HCEC 1CT (cell line): ENCODE measurements at places on chromosomes 1 and 21.

- peak; percentile 86 for DNase-seq
Measured at GRCh38 chr1:187264995-187265602, 436.4 kb downstream of the PLA2G4A start.

DNA sequence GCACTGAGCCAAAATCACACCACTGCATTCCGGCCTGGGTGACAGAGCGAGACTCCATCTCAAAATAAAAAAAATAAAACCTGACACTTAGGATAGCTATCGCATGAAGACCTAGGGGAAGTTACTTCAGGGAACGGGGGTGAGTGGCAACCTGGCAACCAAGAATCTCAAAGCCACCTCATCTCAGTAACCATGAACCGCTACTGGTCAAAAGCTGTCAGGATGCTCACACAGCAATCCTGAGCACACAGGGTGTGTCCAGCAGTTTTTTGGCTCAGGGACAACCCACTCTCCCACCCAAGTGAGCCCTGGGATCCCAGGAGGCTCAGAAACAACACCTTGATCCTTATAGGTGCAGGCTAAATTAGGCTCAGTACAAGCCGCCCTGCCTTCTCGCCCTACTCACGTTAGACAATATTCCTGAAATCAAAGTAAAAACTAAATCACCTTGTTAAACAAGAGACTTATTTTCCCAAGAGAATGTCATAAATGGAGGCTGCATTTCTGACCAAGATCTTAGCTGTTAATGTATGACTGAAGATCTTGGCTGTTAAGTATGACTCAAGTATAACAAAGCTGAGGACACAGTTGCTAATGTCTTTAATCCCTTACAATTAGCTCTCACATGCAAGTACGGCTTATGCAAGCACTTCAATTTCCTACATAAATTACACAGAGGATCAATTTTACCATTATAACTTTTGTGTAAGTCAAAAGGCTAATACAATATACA, 48.3 kb upstream of the NADK start:
- DNase-seq, result no peak

DNA sequence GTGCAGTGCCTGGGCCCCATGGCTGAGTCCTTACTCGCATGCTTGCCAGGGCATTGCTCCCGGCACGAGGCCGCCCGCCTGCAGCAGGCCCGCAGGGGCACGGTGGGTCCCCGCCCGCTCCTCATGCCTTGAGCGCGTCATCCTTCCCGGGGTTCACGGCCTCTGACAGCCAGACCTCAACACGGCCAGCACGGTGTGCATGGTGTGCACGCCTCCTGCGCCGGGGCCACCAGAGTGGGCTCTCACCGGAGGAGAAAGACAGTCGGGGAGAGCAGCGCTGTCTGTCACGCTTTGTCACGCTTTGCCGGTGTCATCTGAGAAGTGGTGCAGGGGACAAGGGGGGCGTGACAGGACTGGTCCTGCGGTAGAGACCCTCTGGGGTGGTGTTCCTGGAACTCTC, 11.9 kb upstream of the COL18A1 start:
- DNase-seq, result no peak

DNA sequence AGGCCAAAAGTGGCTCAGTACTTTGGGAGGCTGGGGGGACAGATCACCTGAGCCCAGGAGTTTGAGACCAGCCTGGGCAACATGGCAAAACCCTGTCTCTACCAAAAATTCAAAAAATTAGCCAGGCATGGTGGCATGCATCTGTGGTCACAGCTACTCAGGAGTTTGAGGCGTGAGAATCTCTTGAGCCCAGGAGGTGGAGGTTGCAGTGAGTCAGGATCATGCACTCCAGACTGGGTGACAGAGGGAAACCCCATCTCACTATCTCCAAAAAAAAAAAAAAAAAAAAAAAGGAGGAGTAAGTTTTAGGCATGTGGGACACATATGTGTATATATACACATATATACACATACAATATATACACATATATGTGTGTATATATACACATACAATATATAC, 165.3 kb upstream of the DPYD start:
- DNase-seq, result peak; percentile 86

DNA sequence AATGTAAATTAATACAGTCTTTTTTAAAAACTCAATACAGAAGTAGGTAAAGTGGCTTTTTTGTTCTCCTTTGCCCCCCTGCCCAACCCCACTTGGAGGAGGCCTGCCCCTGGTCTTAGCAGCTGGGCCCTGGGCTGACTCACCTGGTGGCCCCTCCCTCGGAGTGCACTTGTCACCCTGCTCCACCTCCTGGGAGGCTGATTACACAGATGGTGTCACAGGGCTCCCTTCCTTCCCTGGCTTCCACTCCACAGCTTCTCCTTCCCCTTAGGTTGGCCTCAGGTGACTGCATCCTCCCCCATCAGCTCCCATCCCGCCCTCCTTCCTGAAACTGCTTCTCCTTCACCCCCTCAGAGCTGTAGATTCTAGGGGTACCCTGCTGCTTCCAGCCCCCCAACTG, 11.7 kb upstream of the CAPN9 start:
- no peak for DNase-seq

DNA sequence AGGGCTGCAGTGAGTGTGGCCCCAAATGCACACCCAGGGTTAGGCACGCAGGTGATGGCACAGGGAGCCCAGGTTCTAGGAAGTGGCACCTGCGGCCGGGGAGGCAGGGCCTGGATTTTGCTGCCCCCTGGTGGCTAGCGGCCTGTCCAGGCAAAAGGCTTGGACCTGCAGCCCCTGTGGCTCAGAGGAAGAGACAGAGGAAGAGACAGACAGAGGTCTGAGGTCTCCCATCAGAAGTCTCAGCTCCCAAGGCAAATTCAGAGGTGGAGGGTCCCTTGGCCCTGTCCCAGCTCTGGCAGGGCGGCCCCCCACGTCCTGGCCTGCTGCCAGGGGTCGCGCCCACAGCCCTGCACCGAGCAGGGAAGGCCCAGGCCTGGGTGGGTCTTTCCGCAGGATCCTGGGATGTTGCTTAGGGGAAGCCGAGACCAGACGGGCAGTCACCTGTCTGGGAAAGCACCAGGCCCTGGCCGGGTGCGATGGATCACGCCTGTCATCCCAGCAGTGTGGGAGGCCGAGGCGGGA, 8.0 kb upstream of the TNFRSF14 start:
- DNase-seq, result peak; percentile 41

GRCh38 chr1:37472281-37472680, 2.1 kb upstream of the ZC3H12A start:
- DNase-seq, result no peak

DNA sequence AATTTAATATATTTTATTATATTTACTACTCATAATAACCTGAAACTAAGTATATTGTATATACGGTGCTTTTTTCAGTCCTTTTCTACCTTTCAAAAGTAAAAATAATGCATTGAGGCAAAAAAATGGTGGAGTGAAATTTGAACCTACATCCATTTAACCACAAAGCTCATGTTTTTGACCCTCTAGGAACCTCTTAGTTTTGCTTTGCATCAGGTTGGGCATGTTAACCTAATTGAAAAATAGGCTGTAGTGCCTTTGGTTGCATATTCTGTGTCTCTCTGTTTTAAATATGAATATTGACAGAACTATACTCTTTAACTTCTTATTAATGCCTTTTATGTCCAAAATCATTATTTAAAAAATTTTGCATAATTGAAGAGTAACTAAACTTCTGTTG, 3.8 kb downstream of the SGIP1 start:
- peak; percentile 15 for DNase-seq

- DNase-seq, result no peak
Measured at GRCh38 chr1:226653311-226653921, 85.7 kb downstream of the ITPKB start.

DNA sequence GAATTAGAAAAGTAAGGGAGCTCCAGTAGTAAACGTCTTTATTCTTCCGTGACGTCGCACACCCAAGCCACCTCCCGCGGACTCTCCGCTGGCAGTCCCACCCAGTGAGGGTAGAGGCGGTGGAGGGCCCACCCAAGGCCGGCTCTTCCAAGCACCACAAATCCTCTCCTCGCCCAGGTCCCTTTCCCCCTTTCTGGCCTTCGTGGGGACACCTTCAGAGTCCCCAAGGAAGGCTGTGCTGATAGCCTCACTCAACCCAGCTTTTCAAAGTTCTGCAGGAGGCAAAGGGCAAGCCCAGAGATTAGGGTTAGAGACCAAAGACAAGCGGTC, 349 bp upstream of the GPN2 start:
- DNase-seq, result no peak

DNA sequence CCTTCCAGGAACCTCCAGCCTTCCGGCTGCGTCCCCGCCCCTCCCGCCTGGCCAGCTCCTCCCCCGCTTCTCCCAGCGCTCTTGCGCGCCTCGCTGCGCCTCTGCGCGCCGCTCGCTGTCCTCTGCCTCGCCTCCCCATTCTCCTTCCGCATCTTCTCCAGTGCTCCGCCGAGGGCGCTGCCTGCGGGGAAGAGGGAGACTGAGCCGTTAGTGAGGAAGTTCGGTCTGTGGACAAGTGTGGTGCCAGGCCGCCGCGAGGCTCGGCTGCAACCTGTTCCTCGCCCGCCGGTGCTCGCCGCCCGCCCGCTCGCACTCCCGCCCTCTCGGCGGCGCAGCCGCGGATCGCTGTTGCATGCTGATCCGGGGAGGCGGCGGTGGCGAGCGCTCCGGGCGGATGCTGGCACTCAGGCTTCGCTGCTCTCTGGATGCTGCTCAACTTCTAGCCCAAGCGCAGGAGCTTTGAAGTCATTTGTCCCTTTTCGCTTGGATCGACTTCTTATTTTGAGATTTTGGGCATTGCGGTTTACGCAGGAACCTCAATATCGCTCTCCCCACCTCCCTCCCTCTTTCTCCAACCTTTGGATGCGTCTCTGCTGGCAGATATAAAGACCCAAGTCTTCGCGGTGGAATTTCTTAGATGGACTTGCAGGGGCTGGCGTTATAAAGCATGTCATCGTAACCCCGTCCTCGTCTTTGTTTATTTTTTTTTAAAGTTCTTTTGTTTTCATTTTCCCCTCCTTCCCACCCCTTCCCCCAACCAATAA, 614 bp upstream of the CACNA1E start:
- no peak for DNase-seq

DNA sequence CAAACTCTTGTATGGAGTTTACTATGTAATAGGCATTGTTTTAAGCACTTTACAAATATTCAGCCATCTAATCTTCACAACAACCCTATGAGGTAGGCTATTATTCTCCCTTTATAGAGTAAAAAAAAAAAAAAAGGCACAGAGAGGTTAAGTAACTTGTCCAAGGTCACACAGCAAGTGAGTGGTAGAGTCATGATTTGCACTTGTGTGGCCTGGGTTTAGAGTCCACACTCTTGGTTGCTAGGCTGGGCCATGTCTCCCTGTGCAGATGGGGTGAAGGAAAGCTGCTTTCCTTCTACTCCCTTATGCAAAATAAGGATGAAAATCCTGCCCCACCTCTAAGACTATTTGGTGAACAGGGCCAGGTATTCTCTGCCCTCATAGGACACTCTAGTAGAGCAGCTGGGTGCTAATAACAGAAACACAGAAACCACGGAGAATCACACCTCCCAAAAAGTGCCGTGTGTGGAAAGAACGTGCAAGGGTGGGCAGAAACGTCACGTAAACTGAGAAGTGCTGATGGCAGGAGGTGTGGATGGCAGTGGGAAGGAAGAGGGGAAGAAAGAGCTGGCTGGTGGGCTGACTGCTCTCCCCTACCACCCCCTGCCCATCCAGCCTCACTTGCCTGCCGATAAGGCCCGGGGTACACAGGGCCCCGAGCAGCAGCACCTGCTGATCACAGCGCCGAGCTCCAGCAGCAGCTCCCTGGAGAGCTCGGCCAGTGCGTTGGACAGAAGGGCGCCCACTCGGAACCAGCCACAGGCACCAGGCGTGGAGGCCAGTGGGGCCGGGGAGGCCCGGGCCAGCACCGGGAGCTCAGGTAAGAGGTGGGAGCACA, 28.3 kb upstream of the VPS13D start:
- no peak for DNase-seq

- peak; percentile 48 for DNase-seq
Measured at GRCh38 chr1:103266036-103266435, 157.7 kb upstream of the COL11A1 start.

GRCh38 chr1:64135462-64136223, 67.8 kb upstream of the UBE2U start:
- peak; percentile 47 for DNase-seq

DNA sequence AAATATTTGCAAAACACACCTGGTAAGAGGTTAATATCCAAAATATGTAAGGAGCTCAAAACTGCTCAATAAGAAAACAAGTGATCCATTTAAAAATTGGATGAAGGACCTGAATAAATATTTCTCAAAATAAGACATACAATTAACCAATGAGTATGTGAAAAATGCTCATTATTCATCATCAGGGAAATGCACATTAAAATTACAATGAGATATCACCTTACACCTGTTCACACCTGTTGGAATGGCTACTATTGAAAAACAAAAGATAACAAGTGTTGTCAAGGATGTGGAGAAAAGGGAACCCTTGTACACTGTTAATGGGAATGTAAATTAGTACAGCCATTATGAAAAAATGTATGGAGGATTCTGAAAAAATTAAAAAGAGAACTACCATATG, 136.0 kb upstream of the GREM2 start:
- DNase-seq, result no peak

- no peak for DNase-seq
Measured at GRCh38 chr1:155004352-155005075, 1.9 kb downstream of the ZBTB7B start.

DNA sequence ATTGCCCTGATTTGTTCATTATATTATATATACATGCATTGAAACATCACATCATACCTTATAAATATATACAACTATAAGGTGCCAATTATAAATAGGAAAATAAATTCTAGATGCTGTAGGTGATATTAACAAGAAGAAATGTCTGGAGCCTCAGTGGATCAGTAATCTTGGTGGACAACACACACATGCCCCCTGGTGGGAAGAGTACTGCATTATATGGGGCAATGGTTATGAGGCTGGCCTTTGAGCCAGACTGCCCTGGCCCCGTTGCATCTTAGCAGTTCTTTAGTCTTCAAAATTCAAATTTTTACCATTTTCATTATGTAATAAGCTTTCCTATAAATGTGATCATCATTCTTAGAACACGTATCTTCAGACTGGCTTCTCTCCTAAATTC, 335.0 kb upstream of the GREM2 start:
- DNase-seq, result peak; percentile 55

DNA sequence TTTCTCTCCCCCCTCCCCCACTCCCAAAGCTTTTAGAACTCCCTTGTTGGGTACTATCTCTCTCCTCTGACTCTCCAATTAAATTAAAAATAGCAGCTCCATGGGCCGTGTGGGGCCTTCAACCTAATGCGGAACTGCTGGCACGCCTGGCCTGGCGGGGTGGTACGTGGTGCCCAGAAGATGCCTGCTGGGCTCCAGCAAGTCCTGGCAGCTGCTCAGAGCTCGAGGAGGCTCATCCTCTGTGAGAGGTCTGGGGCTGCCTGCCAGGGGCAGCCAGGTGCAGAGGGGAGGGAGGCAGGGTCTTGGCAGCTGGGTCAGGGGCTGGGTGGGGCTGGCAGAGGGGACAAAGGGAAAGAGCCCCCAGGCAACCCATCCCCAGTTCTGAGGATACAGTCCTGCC, 74.4 kb downstream of the ACTL8 start:
- no peak for DNase-seq

- no peak for DNase-seq
Measured at GRCh38 chr21:40120940-40121575, 253.8 kb downstream of the PCP4 start.
